Left colon (tissue), 2 donors: ENCODE measurements at places on chromosomes 3 and 15. TPM values are rescaled to one million over a fixed set of nuclear protein-coding genes. Genes with fewer than 3 reads are reported as not detected.
A peak's percentile ranks its signal among the peaks of the same experiment; 100 is the strongest.

DNA sequence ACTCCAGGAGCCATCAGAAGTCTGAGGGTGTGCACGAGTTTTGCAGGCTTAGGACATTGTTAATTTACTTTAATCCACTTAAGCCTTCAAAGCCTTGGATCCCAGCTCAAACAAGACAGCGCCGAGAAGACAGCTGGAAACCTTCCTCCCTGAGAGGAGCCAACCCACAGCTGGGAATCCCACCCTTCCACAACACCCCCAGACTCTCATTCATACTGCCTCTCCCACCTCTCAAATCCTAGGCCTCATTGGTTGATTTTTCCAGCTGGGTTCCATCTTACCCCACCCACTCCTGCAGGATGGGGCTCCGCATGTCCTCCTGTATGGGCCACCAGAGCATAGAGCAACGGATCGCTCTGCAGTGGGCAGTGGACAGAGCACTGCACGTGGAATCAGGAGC is 80.4 kb downstream of the SEMA5B start:
- DNase-seq = no peak

Gene PAK6
- total RNA-seq = 2.5 TPM

DNA sequence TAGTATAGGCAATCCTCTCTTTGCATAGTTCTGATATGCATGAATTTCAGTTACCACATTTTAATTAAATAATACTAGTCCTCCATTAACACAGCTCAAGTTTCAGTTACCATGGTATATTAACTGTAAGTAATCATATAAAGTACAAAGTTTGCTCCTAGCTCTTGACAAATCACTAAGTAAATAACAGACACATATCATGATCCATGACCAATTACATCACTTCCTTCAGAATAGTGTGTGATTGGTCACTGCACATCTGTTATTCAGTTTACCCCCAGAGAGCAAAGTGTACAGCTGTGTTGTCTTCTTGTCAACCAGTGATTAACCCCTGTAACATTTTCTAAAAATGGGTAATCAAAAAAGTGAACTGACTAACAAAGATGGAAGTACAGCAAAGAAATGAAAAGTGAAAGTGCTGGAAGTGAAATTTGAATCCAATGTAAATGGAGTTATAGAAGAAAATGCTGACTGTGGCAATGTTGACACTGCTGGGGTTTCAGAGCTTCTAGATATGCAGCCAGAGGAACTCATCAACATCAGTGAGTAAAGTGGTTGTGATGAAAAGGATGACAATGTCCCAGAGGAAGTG is 30.2 kb upstream of the LEKR1 start:
- DNase-seq = no peak

Gene ZIC1
- total RNA-seq = not detected

DNA sequence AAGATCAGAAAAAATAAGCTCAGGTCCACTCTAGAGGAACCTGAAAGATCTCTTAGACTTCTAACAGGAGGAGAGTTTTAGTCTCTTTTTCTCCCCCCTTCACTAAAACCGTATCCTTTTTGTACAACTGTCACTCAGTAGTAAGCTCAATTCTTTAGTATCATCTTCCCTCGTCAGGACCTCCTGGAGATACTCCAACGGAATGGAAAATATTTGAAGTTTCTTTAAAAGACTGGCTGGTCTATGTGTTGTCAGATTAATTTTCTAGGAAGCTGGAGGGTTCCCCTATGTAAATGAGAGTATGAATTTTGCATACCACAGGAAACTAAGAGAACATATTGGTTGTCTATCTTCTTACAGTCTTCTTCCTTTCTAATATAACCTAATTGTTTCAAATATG is 747.7 kb upstream of the CBLB start:
- DNase-seq = no peak

- DNase-seq = no peak
These were observed 52.2 kb downstream of the ABHD5 start for GRCh38 chr3:43742920-43743319.

Gene PARP3
- 25.5 TPM for total RNA-seq

DNA sequence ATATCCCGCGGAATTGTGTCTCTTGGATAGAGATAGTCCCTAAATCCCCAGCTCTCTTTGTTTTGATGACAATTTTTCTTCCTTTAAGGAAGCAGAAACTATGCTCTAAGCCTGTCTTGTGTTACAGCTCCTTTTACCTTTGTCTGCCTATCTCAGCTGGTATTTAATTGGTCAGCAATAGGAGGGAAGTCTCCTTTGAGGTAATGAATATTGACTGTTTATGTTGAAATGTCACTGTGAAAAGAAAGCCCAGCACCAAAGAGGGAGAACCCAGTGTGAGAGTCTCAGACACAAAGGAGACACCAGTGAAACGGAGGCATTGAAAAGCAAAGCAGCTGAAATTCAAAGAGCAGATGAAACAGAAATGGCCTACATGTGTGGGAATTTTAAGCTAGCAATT is 372.6 kb downstream of the NR2F2 start:
- no peak for DNase-seq

Gene SCN5A
- 0.43 TPM for total RNA-seq

DNA sequence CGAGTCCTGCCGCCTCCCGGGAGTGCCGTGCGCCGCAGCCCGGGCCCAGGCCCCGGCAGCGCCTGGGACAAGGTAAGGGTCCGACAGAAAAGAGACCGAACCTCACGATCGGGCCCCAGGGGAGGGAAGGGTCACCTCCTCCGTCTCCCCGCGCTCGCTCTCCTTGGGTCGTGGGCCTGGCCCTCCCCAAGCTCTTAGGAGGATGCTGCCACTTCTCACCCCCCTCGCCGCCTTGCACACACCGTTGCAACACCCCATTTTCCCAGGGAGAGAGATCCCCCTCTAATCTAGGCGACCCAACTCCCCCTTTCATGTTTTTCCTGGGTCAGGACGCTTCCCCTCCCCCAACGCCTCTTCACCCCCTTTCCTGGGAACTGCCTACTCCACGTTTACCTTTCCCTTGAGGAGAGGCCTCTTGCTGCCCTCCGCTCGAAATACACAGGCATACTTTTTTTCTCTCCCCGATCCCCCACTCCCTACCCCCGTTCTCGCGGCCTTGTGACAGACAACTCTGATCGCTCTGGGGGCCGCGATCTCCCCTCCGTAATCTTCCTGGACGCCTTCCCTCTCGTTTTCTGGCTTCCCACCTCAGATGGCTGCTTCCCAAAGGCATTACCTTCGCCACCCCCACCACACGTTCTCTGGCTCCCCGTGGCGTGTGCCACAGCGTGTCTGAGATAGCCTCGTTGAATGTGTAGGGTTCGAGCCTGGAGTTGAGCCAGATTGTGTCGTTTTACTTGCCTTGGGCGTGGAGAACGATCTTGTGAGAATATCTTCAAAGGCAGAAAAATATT is 688 bp downstream of the SETD5 start:
- peak; percentile 65 for DNase-seq

Gene IMPG2
- 0.11 TPM for total RNA-seq

GRCh38 chr3:16666206-16666605 is 61.0 kb upstream of the DAZL start:
- no peak for DNase-seq

DNA sequence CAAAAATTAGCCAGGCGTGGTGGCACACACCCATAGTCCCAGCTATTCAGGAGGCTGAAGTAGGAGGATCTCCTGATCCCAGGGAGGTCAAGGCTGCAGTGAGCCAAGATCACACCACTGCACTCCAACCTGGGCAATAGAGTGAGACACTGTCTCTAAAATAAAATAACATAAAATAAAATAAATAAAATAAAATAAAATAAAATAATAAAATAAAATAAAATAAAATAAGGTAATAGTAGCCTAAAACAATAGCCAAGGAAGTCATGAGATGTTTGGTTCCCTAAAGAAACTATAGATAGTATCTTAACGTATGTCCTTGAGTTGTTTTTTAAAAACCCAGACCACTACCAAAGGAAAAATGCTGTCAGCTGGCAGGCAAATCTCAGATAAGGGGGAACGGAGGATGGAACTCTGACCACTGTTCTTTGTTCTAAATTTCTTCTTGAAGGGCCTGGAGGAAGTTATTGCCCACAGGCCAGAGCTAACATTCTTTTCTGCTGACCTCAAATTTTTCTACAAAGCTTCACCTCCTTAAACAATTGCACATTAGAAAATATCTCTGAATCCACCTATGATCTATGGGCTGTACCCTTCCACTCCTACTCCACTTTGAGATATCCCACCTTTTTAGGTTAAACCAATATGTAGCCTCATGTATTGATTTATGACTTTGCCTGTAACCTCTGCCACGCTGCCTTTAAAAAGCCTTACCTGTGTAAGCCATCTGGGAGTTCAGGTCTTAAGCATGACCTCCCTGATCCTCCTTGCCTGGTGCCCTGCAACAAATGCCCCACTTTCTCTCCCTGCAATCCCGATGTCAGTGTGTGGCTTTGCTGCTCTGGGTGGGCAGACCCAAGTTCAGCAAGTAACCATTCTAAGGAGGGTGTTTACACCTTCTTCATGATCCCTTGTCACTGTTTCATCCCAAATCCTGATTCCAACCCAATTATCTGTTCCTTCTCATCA is 126.2 kb upstream of the BHLHE40 start:
- DNase-seq = no peak

DNA sequence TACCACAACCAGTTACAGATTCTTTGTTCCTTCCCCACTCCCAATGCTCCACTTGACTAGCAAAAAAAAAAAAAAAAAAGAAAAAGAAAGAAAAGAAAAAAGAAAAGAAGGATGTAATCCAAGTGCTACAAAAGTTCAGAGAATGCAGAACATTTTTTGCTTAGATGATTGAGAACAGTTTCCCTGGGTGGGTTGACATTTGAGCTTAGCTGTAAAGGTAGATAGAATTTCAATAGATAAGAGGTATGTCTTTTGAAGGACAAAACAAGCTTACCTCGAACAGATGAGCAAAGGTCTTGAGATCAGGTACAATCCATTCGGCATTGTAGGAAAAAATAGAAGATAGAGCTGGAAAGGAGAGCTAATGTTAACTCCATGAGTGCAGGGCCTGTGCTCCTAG is 344.6 kb upstream of the NECTIN3 start:
- DNase-seq = no peak

DNA sequence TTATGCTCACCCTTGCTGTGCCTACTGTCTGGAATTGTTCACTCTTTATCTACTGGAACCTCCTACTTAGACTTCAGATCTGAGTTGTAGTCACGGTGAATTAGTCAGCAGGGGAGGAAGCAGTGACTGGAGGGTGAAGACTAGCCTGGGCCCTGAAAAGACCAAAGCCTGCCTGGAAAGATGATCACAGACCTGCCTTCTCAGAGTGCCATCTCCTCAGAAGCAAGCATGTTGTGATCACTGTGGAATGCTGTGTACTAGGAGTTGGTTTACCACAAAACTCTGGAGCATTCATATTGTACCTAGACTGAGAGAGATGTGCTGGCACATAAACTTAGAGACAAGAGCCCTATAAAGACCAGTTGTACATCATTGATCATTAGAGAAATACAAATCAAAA is 100.7 kb upstream of the SCN10A start:
- DNase-seq = no peak

GRCh38 chr3:52327486-52328290 is 11.6 kb downstream of the DNAH1 start:
- no peak for DNase-seq

GRCh38 chr3:118974356-118975097 is 60.1 kb downstream of the IGSF11 start:
- DNase-seq = no peak

Gene NEK10
- total RNA-seq = 0.73 TPM

GRCh38 chr15:43518197-43518761 is 871 bp downstream of the MAP1A start:
- no peak for DNase-seq

GRCh38 chr3:188697127-188697526 is 474.6 kb upstream of the TPRG1 start:
- DNase-seq = no peak

Gene POPDC2
- total RNA-seq = 1.1 TPM

- DNase-seq = no peak
These were observed 121.0 kb downstream of the TFDP2 start for GRCh38 chr3:142028243-142028777.

Gene CFAP20DC
- 0.98 TPM for total RNA-seq

DNA sequence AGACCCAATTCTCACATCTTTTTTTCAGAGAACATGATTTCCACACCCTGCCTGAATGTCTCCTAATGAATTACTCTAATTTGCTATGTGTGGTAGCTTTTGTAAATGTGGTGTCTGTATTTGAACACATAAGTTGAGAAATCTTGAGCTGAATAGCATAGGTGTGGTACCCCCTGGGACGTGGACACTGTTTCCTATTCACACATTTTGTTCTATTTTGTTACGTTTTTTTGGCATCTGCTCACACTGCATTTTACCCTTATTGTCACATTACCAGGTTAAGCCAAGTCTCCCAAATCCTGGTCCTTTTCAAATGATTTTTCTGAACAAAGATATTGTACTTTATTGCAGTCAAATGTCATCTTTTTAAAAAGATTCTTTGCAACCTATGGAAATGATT is 6.8 kb upstream of the MAPK6 start:
- no peak for DNase-seq

GRCh38 chr3:148330542-148330941 is 367.2 kb upstream of the AGTR1 start:
- no peak for DNase-seq

Gene ARGFX
- total RNA-seq = not detected

DNA sequence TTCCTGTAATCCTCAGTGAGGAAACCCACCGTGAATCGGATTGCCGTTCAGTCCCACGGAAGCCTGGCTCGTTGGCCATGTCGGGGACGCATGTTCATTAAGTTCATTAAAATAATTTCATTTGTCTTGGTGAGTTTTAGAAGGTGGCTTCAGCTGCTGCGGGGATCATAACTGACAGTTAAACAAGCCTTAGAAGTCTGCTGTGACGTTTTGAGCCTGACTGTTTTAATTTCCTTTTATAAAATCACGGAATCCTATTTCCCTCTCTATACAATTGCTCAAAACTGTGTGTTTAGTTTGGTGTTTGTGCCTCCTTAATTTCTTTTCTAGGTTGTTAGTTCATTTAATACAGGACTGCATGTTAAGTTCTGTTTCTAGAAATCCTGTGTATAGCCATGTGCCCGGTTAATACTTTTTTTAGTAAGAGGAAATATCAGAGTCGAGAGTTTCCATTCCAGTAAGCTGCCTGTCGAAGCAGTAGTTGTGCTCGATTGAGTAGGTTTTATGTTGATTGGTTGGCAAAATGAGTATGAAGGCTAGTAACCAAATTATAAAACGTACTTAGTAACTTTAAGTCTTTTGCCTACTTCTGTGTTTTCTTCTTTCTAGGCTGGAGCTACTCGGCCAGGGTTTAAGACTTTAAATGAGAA is 705 bp downstream of the NIPA2 start:
- no peak for DNase-seq

GRCh38 chr15:66658044-66658443 is 44.0 kb upstream of the SMAD6 start:
- DNase-seq = no peak

Gene GATA2
- total RNA-seq = 6.0 TPM

DNA sequence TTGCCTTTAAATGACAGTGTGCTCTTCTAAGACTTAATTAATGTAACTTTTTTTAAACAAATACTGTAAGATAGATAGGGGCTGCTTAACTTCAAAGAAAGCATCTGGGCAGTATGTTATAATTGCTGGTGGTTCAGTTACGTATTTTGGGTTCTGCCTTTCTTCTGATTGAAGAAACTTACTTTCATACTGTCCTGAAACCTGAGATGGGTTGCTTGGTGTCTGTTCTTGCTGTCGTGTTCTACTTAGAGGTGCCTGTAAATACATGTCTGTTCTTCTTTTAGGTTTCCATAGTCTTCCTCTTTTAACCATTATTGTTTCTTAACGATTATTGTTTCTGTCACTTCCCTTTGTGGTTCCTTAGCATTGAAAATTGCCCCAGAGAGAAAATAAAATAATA is 297.7 kb upstream of the CHRM5 start:
- DNase-seq = no peak
